ENCODE measurements at places on chromosomes 1 and 21.

- H3K4me3 ChIP-seq = no peak overlapping the region
- no peaks in the 10 kb centered on the region for H3K4me1 ChIP-seq
These were observed 70.9 kb upstream of the HMCN1 start for GRCh38 chr1:185663332-185663731.

- no peaks in the 10 kb centered on the region for H3K27me3 ChIP-seq
- H3K27ac ChIP-seq = no peak overlapping the region
- no peaks in the 10 kb centered on the region for H3K36me3 ChIP-seq
- DNase-seq = no peak
- H3K4me3 ChIP-seq = no peak overlapping the region
These were observed 50.0 kb upstream of the COL18A1 start for GRCh38 chr21:45354970-45355369.

GRCh38 chr1:29975036-29975694, 738.8 kb downstream of the PTPRU start:
- H3K27ac ChIP-seq = peak overlapping the region; percentile 81
- peaks cover 6% of the 10 kb centered on the region for H3K4me1 ChIP-seq
- H3K36me3 ChIP-seq = no peaks in the 10 kb centered on the region
- no peak overlapping the region for H3K4me3 ChIP-seq
- H3K27me3 ChIP-seq = no peaks in the 10 kb centered on the region

- no peaks in the 10 kb centered on the region for H3K36me3 ChIP-seq
- no peak overlapping the region for H3K27ac ChIP-seq
- no peaks in the 10 kb centered on the region for H3K4me1 ChIP-seq
- no peak overlapping the region for H3K4me3 ChIP-seq
- H3K27me3 ChIP-seq = peaks cover 27% of the 10 kb centered on the region
- DNase-seq = peak; percentile 41
These were observed 4.5 kb downstream of the DLGAP3 start for GRCh38 chr1:34924759-34925555.

- no peaks in the 10 kb centered on the region for H3K4me1 ChIP-seq
- no peaks in the 10 kb centered on the region for H3K36me3 ChIP-seq
- no peak overlapping the region for H3K27ac ChIP-seq
These were observed 733.9 kb upstream of the CHRM3 start for GRCh38 chr1:238652346-238652968.

- H3K27ac ChIP-seq = peak overlapping the region; percentile 81
- H3K4me1 ChIP-seq = peaks cover 21% of the 10 kb centered on the region
- DNase-seq = peak; percentile 17
- H3K27me3 ChIP-seq = no peaks in the 10 kb centered on the region
These were observed 27.8 kb downstream of the RAB3B start for GRCh38 chr1:51962486-51963356.

DNA sequence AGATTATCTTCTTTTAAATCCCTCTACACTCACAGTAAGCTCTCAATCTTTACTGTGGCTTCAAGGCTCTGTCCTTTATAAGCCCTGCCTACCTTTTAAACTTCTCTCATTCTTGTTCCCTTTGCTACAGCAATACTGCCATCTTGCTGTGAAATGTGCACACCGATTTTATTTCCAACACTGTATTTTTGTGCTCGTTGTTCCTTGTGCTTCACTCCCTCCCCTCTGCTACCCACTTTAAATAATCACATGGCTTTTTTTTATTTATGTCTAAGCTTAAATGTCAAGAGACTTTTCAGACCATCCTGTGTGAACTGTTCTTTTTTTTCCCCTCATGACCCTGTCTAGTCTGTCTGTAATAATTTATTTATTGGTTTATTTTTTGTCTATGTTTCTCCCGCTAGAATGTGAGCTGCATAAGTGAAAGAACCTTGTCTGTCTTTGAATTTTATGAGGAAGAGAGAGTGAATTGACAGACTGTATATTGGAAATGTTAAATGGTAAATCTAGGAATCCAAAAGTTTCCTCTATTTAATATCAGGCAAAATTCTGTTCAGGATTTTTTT, 45.7 kb downstream of the ABCD3 start:
- no peaks in the 10 kb centered on the region for H3K4me1 ChIP-seq
- H3K27ac ChIP-seq = no peak overlapping the region
- peak; percentile 74 for DNase-seq
- no peaks in the 10 kb centered on the region for H3K27me3 ChIP-seq

GRCh38 chr21:35922618-35923017, 137.7 kb downstream of the SETD4 start:
- peaks cover 11% of the 10 kb centered on the region for H3K4me1 ChIP-seq
- DNase-seq = peak; percentile 58
- no peaks in the 10 kb centered on the region for H3K27me3 ChIP-seq
- no peak overlapping the region for H3K4me3 ChIP-seq
- H3K27ac ChIP-seq = no peak overlapping the region
- H3K36me3 ChIP-seq = no peaks in the 10 kb centered on the region

- H3K4me3 ChIP-seq = no peak overlapping the region
- H3K27ac ChIP-seq = no peak overlapping the region
- no peak for DNase-seq
- no peaks in the 10 kb centered on the region for H3K4me1 ChIP-seq
- H3K36me3 ChIP-seq = no peaks in the 10 kb centered on the region
- H3K27me3 ChIP-seq = no peaks in the 10 kb centered on the region
These were observed 606.7 kb upstream of the CHRM3 start for GRCh38 chr1:238779716-238780115.

DNA sequence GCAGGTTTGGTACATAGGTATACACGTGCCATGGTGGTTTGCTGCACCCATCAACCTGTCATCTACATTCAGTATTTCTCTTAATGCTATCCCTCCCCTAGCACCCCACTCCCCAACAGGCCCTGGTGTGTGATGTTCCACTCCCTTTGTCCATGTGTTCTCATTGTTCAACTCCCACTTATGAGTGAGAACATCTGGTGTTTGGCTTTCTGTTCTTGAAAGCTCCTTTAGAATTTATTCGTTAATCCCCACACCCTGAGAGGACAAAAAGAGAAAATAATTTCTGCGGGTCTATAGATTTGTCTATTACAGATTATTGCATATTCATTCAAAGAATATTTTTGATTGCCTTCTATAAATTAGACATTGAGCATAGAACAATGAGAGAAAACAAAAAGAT, 455.5 kb downstream of the PLPP3 start:
- no peak overlapping the region for H3K27ac ChIP-seq
- DNase-seq = no peak
- no peak overlapping the region for H3K4me3 ChIP-seq

- no peak overlapping the region for H3K4me3 ChIP-seq
- H3K36me3 ChIP-seq = peaks cover 2% of the 10 kb centered on the region
- no peak overlapping the region for H3K27ac ChIP-seq
These were observed 19.3 kb downstream of the IARS2 start for GRCh38 chr1:220113136-220113695.

DNA sequence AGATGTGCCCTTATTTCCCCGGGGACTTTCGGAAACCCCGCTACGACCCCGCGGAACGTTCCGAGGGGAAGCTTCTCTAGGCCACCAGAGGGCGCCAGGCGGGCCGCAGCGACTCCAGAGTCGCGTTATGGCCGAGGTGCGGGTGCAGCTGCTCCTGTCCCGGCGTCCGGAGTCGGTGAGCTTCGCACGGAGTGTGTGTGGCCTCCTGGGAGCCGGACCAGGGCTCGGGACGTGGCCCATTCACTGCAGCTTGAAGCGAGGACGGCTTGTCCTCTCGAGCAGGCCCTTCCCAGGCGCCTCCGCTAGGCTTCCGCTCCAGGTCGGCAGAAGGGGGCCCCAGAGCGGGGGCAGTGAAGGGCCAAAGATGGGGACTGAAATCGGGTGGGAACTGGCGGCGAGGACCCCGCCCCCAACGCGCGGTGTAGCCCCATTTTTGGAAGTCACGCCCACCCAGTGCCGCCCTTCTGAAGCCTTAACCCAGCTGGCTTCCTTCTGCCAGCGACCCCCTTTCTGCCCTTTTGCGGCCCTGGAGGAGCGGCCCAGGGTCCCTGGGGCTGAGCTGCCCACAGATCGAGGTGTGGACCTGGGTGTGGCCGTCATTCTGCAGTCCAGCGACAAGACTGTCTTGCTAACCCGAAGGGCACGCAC, at the start of gene NUDT17:
Gene NUDT17, plus strand, starts transcription at position 117 of the 648 bp plus-strand sequence. Its CDS starts 11 bp downstream, at position 128.
- H3K36me3 ChIP-seq = peaks cover 34% of the 10 kb centered on the region
- H3K4me3 ChIP-seq = peak within 1 kb of the TSS; percentile 58
- H3K27me3 ChIP-seq = no peaks in the 10 kb centered on the region
- peak within 1 kb of the TSS; percentile 28 for H3K27ac ChIP-seq
- peak; percentile 71 for DNase-seq

DNA sequence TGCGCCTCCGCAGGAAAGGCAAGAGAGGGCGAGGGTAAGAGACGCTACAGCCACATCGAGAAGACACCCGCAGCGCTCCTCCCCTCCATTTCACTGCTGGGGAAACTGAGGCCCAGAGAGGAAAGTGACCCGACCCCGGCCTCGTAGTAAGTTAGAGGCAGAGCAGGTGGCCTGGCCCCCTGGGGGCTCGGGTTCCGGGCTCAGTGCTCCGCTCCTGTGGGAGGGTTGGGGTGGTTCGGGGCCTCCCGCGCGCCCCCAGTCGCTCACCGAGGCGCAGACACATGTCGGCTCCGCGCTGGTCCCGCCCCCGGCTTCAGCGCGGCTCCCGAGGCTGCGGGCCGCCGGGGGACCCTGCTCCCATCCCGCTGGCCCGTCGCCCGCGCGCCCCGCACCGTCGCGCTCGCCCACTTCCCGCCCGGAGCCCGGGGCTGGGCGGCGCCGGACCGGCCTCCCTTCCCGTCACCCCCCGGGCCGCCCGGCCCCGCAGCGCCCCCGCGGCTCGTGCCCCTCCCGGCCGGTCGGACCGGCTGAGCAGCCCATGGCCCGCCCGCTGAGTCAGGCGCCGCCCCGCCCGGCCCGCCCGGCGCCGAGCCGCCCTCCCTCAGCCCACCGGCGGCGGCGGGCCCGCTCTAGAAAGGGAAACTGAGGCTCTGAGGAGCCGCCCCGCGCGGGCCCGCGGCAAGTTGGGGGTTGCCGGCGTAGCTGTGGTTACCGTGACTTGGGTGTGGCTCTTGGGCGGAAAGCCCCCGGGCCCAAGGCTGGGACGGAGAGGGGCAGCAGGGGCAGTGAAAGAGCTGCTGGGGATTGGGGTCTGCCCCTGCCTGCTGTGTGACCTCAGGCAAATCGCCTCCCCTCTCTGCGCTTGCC, at the start of gene TMEM54:
Gene TMEM54, minus strand, starts transcription at position 434 of the 867 bp plus-strand sequence. Its CDS starts 151 bp downstream, at position 283.
- DNase-seq = no peak
- H3K36me3 ChIP-seq = no peaks in the 10 kb centered on the region
- peaks cover 3% of the 10 kb centered on the region for H3K27me3 ChIP-seq

DNA sequence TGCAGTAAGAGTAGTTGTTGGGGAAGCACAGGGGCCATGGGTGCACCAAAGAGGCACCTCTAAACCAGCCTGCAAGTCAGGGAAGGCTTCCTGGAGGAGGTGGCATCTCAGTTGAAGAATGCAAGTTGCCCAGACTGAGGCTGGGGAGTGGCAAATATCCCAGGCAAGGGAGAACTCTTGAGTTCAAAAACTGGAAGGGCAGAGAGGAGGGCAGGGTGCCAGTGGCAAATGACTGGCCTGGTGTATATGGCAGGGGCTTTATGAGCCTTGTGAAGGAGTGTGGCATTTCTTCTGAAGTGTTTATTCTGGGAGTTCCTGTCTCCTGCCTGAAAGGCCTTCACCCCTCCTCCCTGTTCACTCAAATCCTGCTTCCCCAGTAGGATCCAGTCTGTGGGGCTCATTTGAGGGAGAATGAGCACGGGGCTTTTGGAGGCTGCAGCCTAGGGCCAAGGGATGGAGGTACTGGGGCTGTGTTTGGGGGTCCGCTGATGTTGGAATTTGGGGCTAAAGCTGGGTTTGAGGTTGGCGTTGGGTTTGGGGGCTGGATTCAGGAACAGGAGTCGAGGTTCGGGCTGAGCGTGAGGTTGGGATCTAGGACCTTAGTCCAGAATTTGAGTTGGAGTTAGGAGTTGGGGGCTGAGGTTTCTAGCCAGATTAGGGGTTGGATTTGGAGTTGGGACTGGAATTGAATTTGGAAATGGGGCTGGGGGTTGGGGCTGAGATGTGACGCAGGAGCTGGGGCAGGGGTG, at the start of gene TMEM125:
Gene TMEM125, plus strand, starts transcription at position 357 of the 749 bp plus-strand sequence. CDS start 2,740 bp downstream, outside the sequence.
- no peak within 1 kb of the TSS for H3K27ac ChIP-seq
- peaks cover 2% of the 10 kb centered on the region for H3K27me3 ChIP-seq
- no peaks in the 10 kb centered on the region for H3K36me3 ChIP-seq
- no peak for DNase-seq
- H3K4me1 ChIP-seq = peaks cover 3% of the 10 kb centered on the region

DNA sequence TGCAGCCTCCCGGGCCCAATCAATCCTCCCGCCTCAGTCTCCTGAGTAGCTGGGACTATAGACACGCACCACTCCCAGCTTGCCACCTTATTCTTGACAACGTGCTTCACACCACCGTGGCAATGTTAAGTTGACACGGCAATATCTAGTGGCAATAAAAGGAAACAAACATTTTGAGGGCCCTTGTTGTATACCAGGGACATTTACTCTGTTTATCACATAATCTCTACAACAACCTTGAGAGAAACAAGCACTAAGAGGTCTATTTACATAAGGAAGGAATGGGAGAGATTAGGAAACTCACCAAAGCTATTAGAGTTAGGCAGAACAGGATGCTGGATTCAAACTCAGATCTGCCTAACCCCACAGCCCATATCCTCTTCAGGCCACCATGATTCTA, 3.1 kb downstream of the KLHDC8A start:
- no peak for DNase-seq
- H3K4me1 ChIP-seq = no peaks in the 10 kb centered on the region
- no peaks in the 10 kb centered on the region for H3K36me3 ChIP-seq
- no peak overlapping the region for H3K27ac ChIP-seq

DNA sequence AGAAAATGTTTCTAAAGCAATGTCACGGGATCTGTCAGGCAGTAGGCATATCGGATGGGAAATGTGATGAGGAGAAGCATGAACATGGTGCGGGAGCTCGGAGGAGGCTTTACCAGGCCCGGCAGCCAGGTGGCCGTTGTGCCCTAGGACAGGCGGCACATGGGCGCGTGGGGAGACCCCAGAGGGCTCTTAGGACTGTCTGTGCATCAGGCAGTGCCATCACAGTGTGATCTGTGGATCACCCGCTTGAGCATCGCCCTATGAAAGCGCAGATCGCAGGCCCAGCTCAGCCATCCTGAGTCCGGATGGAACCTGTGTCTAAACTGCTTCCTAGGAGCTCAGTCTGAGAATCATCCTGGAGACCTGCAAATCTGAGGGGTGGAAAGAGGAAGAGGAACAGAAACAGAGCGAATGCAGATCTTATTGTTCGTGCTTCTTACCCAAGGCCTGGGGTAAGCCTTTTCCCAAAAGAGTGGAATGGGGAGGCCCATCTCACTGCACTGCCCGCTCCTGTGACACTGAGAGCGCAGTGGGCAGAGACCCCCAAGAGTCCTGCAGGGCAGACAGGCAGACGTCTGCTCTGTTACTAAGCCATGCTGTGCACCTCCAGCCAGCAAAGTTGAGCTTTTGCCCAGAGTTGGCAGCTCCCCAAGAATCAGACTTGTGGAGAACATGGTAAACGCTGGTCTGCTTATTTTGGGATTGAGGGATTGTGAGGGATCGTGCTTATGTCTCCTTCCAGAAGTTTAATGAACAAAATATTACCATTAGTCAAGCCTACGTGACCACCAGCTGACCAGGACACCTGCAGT, 251.0 kb downstream of the RHOU start:
- H3K27me3 ChIP-seq = no peaks in the 10 kb centered on the region
- no peaks in the 10 kb centered on the region for H3K4me1 ChIP-seq
- no peaks in the 10 kb centered on the region for H3K36me3 ChIP-seq
- no peak for DNase-seq
- H3K4me3 ChIP-seq = no peak overlapping the region
